HepG2 (cell line): ENCODE measurements at places on chromosomes 5 and 9.

- no peak for DNase-seq
These were observed 76.4 kb downstream of the ESM1 start for GRCh38 chr5:54908774-54909525.

DNA sequence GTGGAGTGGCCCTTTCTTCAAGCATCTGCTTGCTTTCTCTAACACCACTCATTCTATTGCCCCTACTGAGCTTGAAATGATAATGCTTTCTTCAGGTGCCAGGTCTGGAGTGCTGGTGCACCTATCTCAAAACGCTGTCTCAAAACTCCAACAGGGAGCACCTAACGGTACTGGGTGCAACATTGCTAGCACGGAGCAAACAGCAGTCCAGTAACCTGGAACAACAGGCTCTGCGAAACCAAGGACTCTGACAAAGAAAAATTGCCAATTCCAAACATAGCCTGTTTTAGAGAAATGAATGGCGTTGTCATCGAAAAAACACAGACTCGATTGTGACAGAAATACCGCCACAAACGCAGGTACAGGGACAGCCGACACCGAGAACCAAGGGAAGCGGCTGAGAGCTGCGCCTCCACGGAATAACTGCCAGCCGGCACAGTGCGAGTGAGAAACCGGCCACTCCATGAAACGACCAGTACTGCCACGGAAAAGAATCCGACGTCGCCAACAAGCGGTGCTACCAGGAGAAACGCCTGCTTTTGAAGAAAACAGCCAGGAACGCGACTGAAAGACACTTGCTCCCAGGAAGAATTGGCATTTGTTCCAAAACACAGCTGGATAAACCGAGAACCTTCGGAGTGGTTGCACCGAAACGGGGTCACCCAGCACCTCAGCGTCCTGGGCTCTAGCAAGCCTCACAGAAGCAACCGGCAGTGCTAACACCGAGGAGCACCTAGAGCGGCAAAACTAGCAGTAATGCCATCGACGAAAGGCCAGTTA is 3.1 kb downstream of the ANXA2R start:
- DNase-seq: no peak

DNA sequence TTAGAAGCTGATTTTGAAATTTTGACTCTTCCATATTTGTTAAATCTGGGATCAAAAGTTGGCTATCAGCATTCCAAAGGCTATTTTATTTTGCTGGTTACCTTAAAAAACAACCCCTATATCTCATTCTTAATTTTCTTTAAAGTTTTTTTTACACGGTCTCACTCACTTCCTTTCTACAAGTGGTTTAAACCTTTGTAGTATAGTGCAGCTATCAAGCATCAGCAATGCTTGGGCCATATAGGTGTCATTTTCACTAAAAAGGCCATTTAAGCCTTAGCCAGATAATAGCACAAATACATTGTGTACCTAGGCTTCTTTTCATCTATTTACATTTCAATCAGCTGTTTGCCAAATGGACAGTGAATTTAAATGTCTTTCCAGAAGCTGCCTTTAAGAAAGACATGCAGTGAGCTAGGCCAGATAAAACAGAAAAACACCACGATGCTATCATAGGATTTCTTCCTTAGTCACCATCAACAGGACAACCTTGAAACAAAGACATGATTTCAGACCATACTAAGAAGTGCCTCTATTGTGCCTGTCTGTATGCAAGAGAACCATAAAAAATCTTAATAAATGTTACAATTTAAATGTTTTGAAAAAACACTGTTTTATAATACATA is 104.2 kb downstream of the RAPGEF6 start:
- DNase-seq: no peak

- DNase-seq: no peak
These were observed 103.7 kb upstream of the SPOCK1 start for GRCh38 chr5:137602721-137603273.

DNA sequence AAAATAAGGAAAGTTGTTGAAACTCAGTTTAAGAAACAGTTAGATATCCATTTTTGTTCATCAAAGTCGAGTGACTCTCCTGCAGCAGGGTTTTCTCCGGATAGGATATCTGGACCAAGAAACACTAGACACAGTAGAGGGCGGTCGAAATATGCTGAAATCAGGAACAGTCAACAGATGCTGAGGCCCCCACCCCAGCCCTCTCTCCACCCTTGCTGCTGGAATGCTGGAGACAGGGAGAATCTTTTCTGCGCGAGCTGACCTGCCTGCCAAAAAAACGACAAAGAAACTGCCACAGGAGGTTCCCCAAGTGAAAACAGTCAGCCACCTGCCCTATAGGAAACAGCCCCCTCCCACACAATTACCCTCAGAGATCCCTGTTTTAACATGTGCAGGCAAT is 4.3 kb upstream of the IL13 start:
- DNase-seq: no peak

- DNase-seq: no peak
These were observed 182.5 kb downstream of the TTLL11 start for GRCh38 chr9:121910491-121911040.

DNA sequence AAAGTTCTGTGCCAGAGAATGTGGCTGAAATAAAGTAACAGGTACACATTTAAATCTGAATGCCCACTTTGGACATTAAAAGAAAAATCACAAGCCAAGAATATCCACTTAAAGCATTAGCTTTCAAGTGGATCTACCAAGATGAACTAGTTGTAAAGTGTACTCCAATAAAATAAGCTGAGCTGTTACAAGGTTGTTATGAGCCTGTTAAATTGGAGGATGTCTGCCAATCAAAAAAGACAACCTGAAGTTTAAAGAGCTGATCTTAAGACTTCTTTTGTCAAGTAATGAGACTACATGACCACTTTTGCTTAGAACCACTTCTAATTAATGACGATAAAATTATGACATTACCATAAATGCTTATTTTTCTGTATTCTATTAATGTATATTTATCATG is 2.4 kb downstream of the FAM200C start:
- DNase-seq: no peak

- DNase-seq: no peak
These were observed 74.5 kb upstream of the CCNG1 start for GRCh38 chr5:163362840-163363371.

GRCh38 chr9:126399789-126400188 is 73.2 kb downstream of the MVB12B start:
- DNase-seq: no peak

DNA sequence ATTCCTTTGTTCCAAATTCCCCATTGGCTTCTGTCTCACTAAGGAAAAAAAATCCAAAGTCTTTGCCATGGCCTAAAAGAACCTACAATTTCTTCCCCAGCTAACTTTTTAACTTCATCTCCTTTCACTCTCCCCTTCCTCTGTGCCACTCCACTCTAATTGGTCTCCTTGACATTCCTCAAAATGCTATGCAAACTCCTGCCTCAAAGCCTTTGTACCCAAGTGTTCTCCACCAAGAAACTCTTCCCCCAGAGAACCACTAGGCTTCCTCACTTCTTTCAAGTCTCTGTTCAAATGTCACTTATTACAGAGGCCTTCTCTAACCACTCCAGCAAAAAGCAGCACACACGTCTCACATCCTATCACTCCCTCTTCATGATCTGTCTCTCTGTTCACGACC is 91.6 kb upstream of the NR4A3 start:
- DNase-seq: no peak

DNA sequence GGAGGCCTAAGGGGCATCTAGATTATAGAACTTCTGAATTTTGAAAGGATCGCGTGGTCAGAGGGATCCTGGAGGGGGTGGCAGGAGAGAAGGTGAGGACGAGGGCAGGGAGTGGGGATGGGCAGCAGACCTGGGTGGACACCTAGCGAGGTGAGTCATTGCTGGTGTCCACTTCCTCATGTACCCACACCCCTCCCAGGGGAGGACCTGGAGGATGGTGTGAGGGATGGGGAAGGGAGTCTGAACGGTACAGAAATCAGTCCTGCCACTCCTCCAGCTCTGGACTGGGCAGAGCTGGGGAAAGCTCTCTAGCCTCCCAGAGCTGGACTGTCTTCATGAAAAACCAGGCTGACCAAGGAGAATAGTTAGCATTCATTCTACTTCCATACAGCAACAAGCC is 46.9 kb downstream of the TMOD1 start:
- no peak for DNase-seq

DNA sequence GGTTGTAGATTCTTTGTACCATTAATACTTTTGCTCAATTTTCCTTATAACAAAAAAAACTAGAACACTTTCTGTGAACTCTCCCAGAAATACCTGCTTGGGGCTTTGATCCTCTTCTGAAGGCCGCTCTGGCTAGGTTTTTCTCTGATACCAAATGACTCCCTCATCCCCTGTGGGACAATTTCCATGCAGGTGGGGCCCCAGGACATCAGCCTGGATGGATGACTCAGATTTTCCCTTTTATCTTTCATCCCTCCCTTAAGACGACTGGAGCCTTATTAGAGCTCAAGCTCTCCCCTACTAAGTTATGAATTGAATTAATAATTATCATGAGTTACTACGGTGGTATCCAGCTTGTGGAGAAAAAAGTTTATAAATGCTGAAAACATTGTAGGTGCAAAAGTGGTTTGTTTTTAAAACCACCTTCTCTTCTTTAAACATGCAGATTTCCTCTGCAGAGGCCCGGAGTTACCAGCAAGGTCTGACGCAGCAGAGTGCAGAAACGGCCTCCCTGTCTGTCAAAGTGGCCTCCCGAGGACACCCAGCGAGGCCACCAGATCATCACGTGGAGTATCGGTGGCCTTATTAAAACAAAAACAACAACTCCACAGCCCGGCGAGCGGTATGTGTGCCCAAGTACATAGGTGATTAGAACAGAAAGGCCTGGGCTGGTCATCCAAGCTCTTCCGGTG is 50.8 kb upstream of the IRX4 start:
- DNase-seq: no peak

GRCh38 chr9:32486839-32487562 is 39.0 kb downstream of the RIGI start:
- peak; percentile 78 for DNase-seq

DNA sequence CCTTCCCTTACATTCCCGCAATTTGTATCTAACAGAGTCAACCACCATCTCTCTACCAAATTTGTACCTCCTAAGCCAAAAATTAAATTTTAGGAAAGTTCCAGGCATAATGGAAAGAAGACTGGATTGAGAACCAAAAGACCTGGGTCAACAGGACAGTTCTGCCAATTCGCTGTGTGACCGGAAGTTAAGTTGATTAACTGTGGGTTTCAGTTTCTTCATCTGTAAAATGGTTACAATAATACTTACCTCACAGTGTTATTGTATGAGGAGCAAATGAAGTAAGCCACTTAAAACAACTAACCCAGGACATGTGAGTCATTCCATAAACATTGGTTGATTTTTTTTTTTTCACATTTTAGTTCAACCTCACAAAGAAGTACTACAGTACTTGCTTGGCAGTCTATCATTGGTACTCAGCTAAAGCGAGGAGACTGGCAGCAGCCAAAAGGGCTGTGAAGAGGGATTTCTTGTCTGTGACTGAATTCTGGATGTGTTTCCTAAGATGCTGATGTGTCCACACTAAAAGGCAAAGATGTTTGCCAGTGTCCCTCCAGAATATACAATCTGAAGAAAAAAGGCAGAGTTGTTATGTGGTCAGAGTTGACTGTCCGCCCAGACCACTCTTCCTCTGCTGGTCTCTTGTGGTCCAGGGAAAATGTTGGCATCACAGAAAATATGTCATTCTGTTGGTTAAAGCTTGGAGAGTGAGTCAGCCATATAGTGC is 198.6 kb downstream of the TLE1 start:
- DNase-seq: no peak

- no peak for DNase-seq
These were observed 15.6 kb downstream of the FOXI1 start for GRCh38 chr5:170121321-170121720.

GRCh38 chr9:116490321-116490720 is 196.8 kb upstream of the TRIM32 start:
- DNase-seq: no peak

- no peak for DNase-seq
These were observed 103.2 kb downstream of the CTNND2 start for GRCh38 chr5:11801061-11801460.

- no peak for DNase-seq
These were observed 15.5 kb downstream of the ADAMTS16 start for GRCh38 chr5:5155617-5156016.

DNA sequence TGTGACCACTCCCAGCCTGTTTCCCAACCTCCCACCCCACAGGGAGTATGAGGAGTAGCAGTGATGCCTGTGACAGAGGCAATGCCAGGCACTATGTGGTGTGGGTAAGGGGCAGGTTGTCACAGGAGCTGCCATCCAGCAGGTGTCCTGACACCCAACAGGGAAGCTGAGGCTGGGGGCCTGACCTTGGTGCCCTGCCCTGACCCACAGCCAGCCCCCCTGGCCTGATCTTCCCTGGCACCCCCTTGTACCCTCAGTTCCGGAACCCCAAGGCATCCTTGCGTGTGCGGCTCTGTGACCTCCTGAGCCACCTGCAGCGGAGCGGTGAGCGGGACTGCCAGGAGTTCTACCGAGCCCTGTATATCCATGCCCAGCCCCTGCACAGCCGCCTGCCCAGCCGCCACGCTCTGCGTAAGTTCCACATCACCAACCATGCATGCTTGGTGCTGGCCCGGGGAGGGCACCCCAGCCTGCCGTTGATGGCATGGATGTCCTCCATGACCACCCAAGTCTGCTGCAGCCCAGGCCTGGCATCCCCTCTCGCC is 14.4 kb downstream of the CARD19 start:
- DNase-seq: no peak

DNA sequence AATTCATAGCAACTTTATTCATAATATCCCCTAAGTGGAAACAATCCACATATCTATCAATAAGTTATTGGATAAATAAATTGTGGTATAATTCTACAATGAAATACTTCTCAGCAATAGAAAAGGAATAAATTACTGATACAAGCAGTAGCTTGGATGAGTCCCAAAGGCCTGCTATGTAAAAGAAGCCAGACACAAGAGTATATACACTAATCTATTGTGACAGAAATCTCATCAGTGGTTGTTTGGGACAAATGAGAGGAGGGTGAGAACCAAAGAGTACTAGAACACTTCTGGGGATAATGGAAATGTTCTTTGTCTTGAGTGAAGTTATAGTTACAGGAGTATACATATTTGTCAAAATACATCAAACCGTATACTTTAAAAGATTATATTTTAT is 119.3 kb downstream of the SNCAIP start:
- no peak for DNase-seq

DNA sequence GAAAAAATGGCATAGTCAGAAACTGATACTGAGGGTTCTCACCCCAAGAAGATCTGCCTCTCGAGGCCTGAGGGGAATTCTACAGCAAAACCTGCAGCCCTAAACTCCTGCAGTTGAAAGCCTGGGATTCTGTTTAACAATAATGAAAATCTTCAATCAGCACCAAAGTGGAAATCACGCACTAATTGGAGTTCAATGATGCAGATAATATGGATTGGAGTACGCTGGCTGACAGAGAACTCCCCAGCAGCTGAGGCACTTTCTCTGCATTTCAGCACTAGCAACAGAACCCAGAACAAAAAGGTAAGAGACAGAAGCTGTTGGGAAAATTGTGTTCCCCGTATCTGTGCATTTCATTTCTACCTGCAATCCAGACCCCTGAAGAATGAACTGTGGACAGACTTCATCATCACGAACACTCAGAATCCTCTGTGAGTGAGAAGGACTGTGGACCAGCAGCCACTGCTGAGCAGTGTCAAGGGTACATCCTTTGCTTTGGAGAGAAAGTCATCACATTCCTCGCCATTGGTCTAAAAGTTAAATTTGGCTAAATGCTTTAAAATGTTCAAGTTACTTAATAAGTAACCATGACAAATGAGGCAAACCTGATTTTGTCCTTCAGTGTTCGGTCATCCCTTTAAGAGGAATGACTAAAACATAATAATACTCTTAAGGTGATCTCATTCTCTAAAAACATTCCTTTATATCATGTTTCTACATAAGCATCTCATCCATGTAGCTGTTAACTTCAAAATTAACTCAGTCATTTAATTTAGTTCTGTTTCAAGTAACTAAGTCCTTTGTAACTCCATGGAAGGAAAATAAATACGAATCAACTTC is 126.1 kb downstream of the GAS1 start:
- DNase-seq: no peak
